ENCODE measurements at places on chromosomes 12 and 14.
A peak's percentile ranks its signal among the peaks of the same experiment; 100 is the strongest.

DNA sequence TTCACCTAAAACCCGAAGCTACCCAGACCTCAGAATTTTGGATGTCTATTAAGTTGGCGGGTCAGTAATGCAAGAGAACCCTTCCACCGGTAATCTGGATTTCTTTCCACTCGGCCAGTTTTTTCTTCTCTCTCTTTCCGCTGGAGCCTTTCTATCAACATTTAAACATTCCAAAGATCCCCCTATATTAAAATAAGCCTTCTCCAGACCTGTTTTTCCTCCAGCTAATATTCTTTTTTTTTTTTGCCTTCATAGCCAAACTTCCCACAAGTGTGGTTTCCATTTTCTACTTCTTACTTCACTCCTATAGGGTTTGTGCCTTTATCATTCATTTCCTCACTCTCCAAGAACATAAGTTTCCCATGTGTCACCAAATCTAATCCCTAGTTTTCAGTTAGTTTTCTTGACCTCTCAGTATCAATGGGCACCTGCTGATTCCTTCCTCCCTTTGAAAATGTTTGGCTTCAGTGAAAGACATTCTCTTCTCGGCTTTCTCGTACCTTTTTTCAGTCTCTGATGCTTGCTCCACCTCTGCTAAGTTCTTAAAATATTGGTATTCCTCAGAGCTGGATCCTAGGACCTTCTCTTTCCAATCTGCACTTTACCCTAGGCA is 583 bp upstream of the SDR39U1 start:
- DNase-seq = no peak

DNA sequence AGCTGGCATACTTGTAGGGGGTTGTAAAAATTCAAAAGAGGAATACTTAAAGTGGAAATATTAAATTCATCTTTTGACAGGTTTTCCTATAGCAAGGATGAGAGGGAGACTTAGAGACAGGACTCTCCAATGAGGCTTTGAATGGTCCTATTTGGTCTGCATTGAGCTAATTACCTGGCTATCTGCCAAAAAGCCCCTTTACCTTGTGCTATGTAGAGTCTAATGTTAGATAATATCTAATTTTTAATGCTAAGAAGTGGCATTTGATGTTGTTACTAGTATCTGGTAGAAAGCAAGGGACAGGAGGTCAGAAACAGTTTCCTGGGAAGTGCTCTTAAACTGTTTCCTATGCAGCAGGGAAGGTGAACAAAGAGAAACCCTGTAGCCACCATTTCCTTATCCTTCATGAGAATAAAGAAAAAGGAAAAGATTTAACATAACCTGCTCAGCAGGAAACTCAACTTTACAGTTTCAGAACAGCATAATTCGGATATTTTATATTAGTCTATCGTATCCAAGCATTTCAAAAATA is 550.0 kb downstream of the SOX5 start:
- DNase-seq = no peak

DNA sequence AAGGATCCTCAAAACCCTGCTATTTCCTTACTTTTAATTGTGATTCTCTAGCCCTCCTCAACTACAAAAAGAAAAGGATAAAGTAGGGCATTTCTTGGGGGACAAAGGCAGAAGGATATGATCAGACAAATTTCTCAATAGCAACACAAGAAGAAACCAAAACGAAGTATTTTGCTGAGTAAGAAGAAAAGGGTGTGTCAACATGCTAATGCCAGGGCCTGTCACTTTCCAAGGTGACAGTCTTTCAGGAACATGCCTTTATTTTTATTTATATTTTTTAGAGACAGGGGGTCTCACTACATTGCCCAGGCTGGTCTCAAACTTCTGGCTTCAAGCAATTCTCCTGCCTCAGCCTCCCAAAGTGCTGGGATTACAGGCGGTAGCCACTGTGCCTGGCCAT is 39.8 kb downstream of the CBX5 start:
- DNase-seq = no peak

GRCh38 chr12:53053218-53054111 is 3.6 kb downstream of the TNS2 start:
- DNase-seq = peak; percentile 75

DNA sequence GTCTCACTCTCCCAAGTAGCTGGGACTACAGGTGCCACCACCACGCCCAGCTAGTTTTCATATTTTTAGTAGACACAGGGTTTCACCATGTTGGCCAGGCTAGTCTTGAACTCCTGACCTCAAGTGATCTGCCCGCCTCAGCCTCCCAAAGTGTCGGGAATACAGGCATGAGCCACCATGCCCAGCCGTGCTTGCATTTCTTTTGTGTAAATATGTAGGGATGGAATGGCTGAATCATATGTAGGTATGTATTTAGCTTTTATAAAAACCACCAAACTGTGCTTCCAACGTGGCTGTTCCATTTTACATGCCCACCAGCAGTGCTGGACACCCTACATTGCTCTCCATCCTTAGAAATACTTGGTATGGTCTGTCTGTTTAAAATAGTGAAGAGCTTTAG is 32.8 kb upstream of the CLMN start:
- no peak for DNase-seq

DNA sequence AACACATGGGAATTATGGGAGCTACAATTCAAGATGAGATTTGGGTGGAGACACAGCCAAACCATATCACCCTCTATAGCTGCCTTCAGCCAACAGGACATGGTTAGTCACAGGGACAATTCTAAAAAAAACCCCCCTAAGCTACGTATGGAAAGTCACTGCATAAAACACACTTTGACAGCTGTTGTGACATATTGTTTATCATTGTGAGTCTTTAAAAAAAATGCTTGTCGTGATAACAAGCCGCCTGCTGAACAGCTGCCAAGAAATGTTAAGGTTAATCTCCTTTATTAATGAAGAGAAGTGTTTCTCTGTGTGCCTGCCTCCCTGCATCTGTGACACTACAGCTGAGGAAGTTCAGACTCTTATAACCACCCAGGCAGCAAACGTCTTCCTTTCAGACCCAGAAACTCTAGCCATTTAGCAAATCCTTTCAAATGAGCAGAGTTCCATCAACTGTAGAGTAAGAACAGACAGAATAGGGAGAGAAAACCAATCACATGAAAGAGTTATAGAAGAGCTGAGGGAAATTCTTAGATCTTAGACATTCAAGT is 1459.6 kb upstream of the TMEM132C start:
- no peak for DNase-seq

DNA sequence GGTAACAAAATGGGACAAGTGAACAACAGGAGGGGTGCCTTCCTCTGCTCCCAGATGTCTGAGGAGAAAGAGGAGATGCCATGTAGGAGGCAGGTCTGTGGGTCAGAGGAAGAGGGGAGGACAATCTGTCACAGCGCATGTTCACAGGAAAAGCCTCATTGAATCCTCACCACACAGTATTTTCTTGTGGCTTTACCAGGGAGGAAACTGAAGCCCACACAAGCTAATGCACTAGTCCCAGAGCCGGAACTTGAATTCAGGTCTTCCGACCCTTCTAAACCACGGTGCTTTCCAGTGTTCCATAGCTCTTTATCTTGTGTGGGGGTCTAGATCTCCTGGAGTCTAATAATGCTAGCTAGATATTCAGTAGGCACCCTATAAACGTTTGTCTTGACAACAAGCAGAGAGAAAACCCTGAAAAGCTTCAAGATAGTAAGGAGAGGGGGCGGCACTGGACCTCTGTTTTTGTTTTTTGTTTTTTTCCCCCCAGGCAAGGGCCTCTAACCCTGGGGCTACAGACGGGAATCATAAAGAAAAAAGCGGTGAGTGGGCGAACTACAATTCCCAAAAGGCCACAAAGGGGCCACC is 371 bp upstream of the SHMT2 start:
- no peak for DNase-seq
